ENCODE measurements at places on chromosomes 6 and 20.

- DNase-seq, result no peak
Observed at GRCh38 chr20:62647521-62648317, 5.4 kb downstream of the SLCO4A1 start.

- no peak for DNase-seq
Observed at GRCh38 chr20:40678286-40678875, 10.7 kb downstream of the MAFB start.

DNA sequence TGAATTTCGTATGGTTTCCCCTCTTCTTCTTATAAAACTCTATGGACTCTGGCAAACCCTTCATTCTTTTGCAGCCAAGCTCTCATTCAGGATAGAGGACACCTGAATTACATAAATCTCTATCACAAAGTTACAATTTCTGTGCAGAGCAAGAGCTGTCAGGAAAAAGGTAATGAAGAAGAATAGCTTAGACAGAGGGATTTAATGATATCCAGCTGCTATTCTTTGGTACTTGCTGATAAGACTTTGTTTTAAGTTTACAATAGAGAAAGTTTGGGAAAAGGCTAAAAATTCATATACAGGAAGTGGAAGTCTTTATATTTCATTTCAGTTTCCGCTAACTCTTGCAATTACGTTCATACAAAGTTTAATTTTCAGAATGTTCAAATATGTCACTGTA, 227.0 kb downstream of the FOXC1 start:
- DNase-seq, result no peak

- no peak for DNase-seq
Observed at GRCh38 chr6:52138284-52138683, 47.9 kb upstream of the IL17A start.

DNA sequence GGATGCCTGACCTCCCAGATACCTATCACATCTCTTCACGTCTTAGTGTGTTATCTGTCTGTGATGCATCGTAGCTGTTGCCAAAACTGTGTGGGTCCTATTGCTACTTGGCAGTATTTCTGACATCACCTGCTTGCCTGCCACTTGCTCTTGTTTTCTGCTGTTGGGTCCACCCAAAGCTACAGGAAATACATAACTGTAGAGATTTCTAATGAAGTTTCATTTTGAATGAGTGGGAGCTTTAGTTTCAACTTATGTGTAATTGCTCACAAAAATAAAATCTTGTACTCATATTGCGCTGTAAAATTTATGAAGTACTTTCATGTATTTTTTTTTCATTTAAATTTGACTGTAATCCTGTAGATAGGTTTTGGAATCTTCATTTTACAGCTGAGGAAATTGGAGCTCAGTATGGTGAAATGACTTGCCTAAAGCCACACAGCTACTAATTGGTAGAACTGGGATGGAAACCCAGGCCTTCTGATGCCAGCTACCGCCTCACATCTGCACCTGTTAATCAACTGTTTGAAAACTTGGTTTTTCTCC, 113.6 kb upstream of the MAN1A1 start:
- DNase-seq, result no peak

- peak; percentile 32 for DNase-seq
Observed at GRCh38 chr6:168778201-168778600, 337.2 kb downstream of the SMOC2 start.

GRCh38 chr6:63440057-63440456, 120.3 kb upstream of the LGSN start:
- no peak for DNase-seq

DNA sequence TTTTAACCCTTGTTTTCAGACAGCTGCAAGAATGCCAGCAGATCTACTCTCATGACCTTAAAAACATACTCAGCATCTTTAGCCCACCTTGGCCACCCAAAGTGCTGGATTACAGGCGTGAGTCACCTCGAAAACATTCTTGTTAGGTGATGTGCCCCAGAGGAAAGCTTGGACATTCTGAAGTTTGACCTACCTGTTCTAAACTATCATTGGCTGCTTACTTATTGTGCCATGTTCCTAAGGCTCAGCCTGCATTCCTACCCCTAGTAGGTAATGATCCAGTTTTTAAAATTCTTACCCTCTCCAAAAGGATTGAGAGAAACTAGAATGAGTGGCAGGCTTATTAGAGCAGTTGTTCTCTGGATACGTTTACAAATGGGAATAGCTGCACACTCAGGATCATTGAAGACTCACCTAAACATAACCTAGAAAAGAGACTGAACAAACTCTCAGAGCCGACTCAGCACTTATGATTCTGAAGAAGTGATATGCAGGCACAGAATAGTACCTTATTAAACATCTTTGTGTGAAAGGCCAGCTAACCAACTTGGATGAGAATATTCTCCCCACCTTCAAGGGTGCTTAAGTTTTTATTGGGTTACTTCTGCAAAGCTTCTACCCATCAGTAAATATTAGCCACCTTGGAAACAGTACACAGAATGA, 362.1 kb downstream of the NRN1 start:
- no peak for DNase-seq

DNA sequence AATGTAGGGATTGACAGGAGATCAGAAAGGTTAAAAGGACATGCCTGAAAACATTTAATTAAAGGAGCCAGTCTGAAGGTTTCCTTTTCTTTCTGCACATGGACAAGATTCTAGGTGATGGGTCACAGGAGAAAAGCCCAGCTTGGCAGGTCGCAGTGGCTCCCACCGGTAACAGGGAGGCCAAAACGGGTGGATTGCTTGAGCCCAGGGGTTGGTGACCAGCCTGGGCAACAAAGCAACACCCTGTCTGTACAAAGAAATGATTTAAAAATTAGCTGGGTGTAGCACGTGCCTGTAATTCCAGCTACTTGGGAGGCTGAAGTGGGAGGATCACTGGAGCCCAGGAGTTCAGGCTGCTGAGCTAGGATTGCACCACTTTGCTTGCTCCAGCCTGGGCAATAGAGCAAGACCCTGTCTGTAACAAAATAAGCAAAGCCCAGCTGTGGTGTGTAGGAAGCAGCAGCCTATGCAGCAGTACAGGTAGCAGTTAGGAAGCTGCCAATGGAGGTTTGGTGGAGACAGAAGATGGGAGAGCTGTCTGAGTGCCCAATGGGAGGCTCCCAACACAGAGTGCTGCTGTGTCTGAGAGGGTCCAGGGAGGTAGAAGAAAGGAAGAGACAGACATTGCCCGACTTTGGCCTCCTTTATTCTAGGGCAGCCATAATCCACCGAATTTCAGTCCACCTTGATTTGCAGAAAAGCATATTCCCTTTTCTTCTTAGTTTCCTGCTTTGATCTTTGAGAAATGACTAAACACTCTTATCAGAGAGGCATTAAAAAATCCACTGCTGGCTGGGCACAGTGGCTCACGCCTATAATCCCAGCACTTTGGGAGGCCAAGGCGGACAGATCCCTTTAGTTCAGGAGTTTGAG, 7.1 kb upstream of the AP5S1 start:
- no peak for DNase-seq

DNA sequence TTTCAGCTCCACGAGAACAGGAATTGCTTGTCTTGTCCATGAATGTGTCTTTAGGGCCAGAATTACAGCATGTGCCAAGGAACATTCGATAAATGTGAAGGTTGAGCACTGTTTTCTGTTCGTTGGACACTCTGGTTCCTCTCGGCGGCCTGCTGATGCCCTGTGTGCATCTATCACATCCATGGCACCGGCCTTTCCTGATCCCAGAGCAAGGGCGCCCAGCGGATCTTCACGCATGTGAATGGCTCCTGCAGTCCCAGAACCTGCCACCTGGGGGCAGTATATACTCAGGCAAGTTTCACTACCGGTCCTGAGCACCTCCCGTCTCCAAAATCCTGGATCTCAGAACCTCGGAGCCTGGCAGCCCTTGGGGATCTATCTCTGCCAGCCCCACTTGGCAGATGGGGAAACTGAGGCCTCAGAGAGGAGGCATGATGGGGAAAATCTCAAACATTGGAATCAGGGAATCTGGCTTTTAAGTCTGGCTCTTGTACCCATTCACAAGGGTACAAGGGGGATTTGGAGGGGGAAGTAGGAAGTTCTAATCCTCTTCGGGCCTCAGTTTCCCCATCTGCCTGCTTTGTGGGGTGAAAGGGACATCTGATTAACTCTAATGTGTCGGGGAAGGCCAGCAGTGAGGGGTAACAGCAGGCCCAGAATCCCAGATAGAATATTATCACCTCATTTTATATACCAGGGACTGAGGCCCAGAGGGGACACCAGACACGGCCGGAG, 4.3 kb upstream of the CEBPB start:
- DNase-seq, result peak; percentile 93

All from hepatocyte (in vitro differentiated cells).